NCI-H2107 (cell line): ENCODE measurements at places on chromosomes 1 and 21.

- DNase-seq: no peak
Measured at GRCh38 chr1:178196631-178197030, 102.7 kb downstream of the RASAL2 start.

GRCh38 chr1:177469519-177469918, 298.8 kb downstream of the BRINP2 start:
- DNase-seq: no peak

DNA sequence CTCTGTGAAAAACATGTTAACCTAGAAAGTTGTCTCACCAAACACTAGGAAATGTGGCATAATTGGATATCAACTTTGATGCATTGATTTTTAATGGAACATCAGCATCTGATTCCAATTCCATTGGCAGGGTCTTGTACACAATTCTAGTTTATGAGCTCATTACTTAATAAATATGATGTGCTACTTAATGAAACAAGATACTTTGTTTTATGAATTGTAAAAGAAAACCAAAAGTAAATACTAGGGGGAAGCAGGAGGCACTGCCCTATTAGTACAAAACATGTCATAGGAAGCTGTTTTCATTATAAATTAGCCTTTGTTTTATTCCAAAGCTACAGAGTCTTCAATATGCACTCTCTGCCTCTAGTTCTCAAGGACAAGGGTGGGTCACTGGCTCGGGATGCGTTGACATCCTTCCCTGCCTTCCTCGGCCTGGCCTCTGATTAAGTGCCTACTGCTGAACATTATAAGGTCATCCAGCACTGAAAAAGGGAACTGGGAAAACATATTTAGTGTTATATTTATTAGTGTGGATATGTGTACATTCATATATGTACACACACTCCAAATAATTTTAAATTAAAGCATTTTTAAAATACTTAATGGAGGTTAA, 185.2 kb downstream of the USH2A start:
- DNase-seq: no peak

- DNase-seq: peak; percentile 18
Measured at GRCh38 chr1:81912383-81912782, 111.6 kb downstream of the ADGRL2 start.

- DNase-seq: no peak
Measured at GRCh38 chr1:63321785-63322113, 618 bp upstream of the FOXD3 start.

DNA sequence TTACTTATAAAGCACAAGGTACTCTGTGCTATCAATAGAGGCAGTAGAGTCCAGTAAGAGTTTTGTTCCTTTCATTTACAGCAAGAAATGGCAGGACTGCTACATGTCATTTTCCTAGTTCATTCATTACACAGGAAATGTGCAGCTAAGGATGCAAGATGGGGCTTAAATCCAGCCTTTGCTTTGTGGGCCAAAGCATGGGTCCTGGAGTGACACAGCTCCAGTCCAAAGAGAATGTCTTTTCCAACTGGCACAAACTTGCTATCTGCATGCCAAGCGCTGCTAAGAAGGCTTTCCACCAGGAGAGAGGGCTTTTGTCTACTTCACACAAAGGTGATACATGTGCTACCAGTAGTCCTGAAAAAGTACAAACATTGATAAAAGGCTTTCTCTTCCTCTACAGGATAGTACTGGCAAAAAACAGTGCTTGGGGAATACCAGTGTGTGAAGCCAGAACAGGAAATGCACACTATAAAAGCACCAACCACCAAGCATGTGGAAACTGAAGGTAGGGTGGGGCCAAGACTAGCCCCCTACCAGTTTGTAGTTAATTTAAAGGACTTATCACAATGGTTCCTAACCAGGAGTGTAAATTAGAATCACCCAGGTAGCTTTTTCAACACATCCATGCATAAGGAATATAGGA, 68.7 kb downstream of the ARID4B start:
- DNase-seq: no peak

GRCh38 chr1:101290119-101290921, 53.5 kb downstream of the S1PR1 start:
- DNase-seq: no peak

DNA sequence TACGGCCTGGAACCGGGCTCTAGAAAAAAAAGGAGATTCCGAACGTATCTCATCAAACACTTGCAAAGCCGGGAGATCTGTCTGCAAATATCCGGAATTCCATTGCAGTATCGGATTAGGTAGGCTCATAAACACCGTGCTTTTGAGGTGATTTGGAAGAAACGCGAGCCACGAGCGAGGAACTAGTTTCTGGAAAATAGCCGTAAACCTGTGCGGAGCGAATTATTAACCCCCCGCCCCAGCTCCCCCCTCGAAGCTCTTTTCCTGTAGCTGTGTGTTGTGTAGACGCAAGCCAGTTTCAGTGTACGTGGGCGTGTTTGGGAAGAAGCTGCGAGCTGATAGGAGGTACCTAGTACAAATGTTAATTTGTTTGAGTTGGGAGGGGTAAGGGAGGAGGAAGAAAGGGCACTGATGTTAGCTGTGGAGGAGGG, 1.1 kb downstream of the RALGPS2 start:
- no peak for DNase-seq

GRCh38 chr1:111672331-111672730, 52.7 kb downstream of the RAP1A start:
- no peak for DNase-seq

DNA sequence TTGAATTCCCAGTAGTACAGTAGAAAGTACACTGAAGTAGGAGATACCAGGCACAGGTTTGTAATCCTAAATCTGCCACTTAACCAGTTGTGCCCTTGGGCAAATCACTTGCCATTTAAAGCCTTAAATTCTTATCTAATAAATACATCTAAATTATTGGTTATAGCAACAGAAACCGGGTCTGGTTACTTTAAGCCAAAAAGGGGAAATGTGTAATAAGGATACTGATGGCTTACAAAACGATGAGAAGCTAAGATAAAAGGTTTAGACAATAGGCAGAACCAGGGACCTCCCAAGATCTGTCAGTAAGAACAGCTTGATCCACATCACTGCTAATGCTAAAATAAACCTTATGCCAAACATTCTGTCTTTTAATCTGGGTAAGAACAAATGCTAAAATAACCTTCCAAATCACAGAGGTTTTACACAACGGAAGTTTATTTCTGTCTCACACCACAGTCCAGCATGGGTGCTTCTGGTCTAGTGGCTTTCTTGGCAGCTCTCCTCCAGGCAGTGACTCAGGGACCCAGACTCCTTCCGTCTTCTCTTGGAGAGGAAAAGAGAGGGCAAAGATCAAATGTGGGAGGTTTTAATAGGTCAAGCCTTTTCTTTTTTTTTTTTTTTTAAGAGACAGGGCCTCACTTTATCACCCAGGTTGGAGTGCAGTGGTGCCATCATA, 16.5 kb upstream of the ZMYM1 start:
- no peak for DNase-seq

DNA sequence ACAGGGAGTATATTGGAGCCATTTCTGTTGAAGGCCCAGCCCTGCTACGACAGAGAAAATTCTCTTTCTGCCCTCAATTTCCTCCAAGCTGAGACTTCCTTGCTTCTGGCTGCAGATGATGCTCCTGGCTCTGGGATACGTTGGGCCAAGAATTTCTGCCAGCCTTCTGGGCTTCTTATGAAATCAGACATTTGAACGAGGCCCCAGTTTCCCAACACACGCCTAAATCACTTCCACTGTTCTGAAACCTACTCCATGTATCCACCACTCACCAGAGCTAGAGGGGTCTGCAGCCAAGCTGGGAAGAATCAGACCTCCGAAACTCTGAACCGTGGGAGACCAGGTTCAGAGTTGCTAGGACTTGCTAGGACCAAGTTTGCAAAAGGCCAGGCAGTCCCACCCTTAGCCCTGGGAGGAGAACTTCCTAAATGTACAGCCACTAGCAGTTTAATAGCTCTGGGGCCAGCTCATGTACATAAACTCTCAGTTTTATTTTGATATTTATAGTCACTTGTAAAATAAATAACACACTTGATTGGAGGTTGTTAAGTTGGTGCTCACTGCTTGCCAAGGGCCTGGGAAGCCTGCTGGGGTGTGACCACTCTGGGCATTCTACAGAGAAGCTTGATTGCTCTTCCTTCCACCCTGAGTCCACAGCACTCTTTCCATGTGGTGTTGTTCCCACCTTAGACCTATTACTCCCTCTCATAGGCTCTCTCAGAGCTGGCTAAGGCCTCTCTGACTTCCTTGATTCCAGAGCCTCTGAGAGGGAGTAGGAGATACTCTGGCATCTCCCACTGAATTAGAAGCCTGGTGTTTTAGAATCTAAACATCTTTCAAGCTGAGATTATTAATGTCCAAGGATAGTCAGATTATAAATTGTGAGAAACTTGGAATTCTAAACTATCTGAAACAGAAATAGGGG, 83.4 kb upstream of the TRABD2B start:
- no peak for DNase-seq

DNA sequence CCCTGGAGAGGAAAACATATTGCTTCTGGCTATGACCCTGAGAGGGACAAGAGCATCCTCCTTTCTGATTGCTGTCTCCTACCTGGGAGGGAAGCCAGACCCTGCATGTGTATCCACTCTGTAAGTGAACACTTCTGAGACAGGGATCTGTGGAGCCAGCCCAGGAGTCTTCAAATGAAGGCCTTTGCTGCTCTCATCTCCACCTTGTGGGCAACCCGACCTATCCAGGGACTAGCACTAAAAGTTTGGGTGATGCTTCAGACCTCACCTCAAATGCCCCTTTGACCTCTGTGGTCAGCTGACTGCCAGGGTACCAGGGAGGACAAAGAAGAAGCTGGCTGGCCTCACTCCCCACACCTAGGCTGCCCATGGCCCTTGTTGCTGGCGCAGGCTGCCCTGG, 64.7 kb downstream of the KCND3 start:
- no peak for DNase-seq

GRCh38 chr1:12485231-12486058, 132.6 kb downstream of the DHRS3 start:
- DNase-seq: no peak

DNA sequence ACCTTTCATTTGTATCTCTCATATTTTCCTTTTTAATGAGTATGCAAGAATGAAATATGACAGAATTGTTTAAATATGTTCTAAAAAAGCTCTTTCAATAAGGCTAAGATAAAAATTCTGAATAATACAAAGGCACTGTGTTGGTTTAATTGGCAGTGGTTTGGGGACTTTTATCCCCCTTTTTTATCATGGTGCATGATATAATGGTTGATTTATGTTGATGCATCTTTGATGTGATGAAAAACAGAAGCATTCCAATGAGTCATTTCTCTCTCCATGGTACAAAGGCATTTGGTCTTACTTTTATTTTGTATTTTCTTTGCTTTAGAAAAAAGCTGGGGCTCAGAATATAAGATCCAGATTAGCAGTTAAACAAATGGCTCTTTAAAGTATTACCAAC, 127.2 kb upstream of the GREM2 start:
- DNase-seq: no peak

- DNase-seq: no peak
Measured at GRCh38 chr1:85303440-85304162, 27.2 kb upstream of the BCL10 start.

GRCh38 chr1:28032281-28032680, 56.1 kb downstream of the EYA3 start:
- DNase-seq: no peak

- DNase-seq: no peak
Measured at GRCh38 chr1:231951374-231951773, 324.8 kb downstream of the DISC1 start.

DNA sequence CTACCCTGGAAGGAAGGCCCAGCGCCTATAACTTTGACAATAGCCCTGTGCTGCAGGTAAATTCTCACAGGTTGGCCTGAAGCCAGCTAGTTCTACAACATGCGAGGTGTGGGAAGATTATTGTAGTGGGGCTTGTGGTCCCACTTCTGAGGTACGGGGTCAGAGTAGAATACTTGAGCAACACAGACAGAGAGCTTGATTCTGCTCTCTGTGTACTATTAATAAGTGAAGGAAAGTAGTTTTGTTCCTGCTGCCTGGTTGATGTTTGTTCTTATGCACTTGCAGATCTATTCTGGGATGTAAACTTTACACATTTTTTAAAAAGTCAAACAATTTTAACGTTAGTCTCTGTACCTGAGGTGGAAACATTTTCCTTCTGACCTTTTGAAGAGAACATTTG, 80.4 kb downstream of the LAMC1 start:
- no peak for DNase-seq

DNA sequence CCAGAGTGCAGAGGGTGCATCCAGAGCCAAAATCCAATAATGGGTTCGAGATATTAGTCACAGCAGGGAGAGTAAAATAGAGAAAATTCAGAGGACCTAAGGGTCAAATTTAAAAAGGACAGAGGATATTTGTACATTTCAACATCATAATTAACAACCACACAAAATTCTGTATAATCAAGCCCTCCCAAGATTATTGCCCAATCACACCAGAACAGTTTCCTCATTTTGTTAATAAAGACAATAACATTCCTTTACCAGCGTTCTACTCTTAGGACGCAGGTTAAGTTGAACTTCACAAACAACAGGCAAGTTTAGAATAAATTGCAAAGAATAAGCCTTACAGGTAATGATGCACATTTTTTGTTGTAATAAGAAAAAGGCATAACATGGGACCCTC, 462.8 kb downstream of the PTPRC start:
- DNase-seq: no peak

GRCh38 chr1:219365451-219365850, 191.8 kb downstream of the LYPLAL1 start:
- no peak for DNase-seq

GRCh38 chr1:246416261-246416660, 90.8 kb downstream of the SMYD3 start:
- no peak for DNase-seq

DNA sequence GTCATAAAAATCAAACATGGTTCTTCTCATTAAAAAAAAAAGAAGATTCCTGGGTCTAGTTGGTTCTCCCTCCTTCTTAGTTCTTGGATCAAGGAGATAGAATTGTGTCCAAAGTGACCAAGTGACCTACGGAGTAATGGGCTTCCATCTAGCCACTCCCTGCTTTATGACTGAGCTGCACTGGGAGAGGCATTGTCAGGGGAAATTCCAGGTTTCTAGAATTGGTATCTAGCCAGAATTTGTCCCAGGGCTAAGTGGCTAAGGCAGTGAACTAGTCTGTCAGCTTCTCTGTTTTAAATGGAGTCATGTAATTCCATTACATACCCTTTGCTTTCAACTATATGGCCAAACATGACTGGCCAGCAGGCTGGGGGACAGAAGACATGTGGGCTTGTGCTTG, 40.1 kb upstream of the ERG start:
- DNase-seq: no peak

DNA sequence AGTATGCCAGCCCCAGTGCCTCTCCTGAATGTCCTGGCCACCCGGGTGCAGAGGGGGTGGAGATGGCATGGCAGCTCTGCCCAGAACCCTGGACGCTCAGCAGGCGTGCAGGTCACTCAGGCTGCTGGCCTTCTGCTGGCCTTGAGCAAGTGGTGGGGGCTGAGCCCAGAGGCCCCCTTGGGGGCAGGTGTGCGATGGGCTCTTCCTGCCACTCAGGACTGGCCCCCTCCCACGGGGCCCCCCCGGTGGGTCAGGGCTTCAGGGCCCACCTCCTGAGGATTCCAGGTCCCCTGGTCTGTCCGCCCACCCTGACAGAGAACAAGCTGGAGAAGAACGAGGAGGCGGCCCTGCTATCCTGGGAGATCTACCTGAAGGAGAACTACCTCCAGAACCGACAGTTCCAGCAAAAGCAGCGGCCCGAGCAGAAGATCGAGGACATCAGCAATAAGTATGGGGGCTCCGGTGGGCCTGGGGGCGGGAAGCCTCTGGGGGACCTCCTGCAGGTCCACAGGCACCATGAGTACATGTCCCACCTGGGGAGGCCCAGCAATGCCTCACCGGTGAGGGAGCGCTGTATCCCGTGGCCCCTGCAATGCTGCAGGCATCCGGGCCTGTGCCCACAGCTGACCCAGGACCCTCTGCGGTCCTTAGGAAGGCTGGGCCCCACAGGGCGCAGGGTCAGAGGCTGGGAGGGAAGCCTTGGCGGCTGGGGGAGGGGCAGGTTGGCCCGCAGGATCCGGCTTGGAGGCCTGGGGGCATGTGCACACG, 37.0 kb upstream of the LRRC3 start:
- no peak for DNase-seq
